Suprapubic skin (tissue), 4 donors: ENCODE measurements at places on chromosomes 6 and 20. TPM values are rescaled to one million over a fixed set of nuclear protein-coding genes. Genes with fewer than 3 reads are reported as not detected.

DNA sequence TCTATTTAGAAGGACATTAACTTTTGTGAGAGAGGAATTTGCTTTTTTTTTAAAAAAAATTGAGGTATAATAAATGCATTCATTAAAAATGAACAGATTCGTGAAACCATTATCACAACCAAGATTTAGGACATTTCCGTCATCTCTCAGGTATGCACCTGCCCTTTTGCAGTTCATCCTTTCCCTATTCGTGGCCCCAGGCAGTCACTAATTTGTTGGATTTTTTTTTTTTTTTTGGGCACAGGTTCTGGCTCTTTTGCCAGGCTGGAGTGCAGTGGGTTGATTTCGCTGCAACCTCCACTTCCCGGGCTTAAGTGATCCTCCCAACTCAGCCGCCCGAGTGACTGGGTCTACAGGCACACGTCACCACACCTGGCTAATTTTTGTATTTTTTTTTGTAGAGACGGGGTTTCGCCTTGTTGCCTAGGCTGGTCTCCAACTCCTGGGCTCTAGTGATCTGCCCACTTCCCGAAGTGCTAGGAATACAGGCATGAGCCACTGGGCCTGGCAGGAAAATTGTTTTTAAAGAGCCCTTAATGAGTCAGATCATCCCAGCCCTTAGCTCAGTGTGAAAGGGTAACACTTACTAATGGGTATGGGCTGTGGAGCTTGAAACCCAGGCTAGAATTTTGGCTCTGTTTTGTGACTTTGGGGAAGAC lies 9.2 kb downstream of the PHF3 start:
- peaks cover 53% of the 10 kb centered on the region for H3K4me1 ChIP-seq
- peaks cover 3% of the 10 kb centered on the region for H3K36me3 ChIP-seq
- DNase-seq = no peak
- no peaks in the 10 kb centered on the region for H3K27me3 ChIP-seq
- H3K4me3 ChIP-seq = no peak overlapping the region

DNA sequence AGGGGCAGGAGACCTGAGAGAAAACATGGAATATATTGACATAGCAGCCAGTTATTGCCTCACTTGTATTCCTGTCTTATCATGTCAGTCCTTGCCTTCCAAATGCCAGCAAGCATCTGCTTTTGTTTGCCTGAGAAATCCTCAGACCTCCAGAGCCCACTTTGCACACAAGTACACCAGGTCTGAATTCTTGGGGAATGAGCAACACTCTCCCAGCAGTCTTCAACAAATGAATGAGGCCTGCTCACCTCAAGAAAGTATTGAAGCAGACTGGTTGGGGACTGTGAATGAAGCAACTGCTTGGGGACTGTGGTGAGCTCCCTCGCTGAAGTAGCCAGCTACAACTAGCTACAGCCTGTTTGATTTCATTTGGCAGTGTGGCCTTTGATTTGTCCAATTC lies 172.8 kb upstream of the SPTLC3 start:
- H3K27ac ChIP-seq = no peak overlapping the region
- no peaks in the 10 kb centered on the region for H3K4me1 ChIP-seq
- H3K27me3 ChIP-seq = peaks cover 2% of the 10 kb centered on the region
- no peak overlapping the region for H3K4me3 ChIP-seq
- no peak for DNase-seq

DNA sequence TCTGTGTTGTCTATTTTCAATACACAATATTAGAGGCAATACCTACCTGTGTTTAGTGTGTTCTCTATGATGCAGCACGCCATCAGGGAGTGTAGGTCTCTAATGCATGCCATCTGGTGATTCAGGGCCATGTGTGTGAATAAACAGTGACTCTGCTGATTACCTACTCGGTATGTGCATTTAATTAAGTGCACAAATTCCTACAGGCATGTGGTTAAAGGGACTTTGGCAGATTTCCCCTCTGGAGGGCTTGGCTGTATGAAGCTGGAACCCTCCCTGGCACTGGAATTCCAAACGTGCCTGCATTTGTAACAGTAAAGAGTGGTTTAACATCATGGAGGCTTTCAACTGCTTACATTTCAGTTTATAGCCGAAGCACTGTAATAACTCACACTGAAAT lies 401.5 kb upstream of the SASH1 start:
- no peaks in the 10 kb centered on the region for H3K4me1 ChIP-seq
- no peak for DNase-seq
- no peaks in the 10 kb centered on the region for H3K36me3 ChIP-seq

- no peak for DNase-seq
- H3K36me3 ChIP-seq = no peaks in the 10 kb centered on the region
- peaks cover 8% of the 10 kb centered on the region for H3K4me1 ChIP-seq
- no peaks in the 10 kb centered on the region for H3K27me3 ChIP-seq
Observed at GRCh38 chr6:139109558-139109957, 25.3 kb upstream of the HECA start.

The BRD2 gene
- total RNA-seq = 145 TPM

- H3K27ac ChIP-seq = no peak overlapping the region
- DNase-seq = no peak
- H3K4me3 ChIP-seq = no peak overlapping the region
- H3K4me1 ChIP-seq = peaks cover 23% of the 10 kb centered on the region
Observed at GRCh38 chr20:62737271-62737811, 28.7 kb downstream of the NTSR1 start.

- no peak overlapping the region for H3K27ac ChIP-seq
- no peaks in the 10 kb centered on the region for H3K36me3 ChIP-seq
- H3K4me3 ChIP-seq = no peak overlapping the region
- H3K4me1 ChIP-seq = no peaks in the 10 kb centered on the region
Observed at GRCh38 chr6:23620911-23621401, 505.1 kb upstream of the NRSN1 start.

DNA sequence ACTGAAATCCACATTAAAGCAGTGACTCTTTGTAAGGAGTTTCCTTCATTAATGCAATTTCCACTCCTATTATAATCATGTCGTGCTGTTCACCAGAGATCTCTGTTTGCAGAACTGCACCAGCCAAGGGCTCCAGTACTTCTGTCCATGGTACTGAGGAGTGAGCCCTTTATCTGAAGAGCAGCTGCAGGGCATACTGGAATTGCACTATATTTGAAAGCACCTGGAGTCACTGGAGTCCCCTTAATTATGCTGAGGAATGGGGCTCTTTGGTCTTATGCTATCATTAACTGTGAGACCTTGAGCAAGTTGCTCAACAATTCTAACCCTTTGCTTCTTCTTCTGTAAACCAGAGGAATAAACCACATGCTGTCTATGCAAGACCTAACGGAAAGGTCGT lies 61.7 kb upstream of the NUP153 start:
- no peak overlapping the region for H3K27ac ChIP-seq
- peaks cover 84% of the 10 kb centered on the region for H3K36me3 ChIP-seq
- no peaks in the 10 kb centered on the region for H3K27me3 ChIP-seq
- no peaks in the 10 kb centered on the region for H3K4me1 ChIP-seq
- H3K4me3 ChIP-seq = no peak overlapping the region
